ENCODE measurements at places on chromosomes 11 and 22. TPM values are rescaled to one million over a fixed set of nuclear protein-coding genes. Genes with fewer than 3 reads are reported as not detected.

PKDREJ gene
- total RNA-seq = not detected

OR51B5 gene
- total RNA-seq = not detected

LRRC32 gene
- total RNA-seq = 23.9 TPM

SCN2B gene
- total RNA-seq = not detected
